H4 (cell line): ENCODE measurements at places on chromosomes 5 and 9. TPM values are rescaled to one million over a fixed set of nuclear protein-coding genes. Genes with fewer than 3 reads are reported as not detected.

DNA sequence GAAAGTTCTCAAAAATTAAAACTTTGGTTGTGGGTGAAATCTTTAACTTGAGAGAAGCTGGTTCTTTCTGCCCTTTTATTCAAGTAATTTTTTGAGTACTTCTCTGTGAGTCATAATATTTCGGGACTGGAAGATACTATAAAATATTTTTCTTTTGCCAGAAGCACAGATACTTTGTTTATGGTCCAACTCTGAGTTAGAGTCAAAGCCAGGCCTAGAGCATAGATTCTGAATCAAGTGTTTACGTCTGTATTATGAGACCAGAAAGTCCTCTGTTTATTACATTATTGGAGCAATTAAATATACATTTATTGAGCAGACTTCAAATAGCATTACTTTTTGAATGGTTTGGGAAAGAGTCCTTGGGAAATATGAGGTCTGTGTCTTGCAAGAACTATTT is 187.9 kb downstream of the FER start:
- DNase-seq, result no peak

DNA sequence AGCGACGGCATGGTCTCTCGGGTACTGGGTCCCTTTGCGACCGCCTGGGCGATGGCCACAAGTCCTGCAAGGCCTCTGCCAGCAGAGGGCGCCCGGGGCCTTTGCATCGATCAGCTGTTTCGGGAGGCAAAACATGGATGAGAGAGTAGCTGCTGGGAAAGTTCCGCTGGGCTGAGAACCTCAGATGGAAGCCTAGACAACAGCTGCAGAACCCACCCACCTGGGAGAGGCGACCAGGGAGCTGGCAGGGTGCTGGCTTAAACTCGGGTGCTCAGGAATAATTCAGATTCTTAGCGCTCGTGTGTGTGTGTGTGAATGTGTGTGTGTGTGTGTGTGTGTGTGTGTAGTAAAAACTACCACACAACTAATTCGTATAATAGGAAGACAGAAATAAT is 50.0 kb downstream of the TRIM32 start:
- DNase-seq, result peak; percentile 64

SLC6A19 gene
- total RNA-seq, result not detected in 2 replicates

FGF10 gene
- total RNA-seq, result not detected in 2 replicates

- DNase-seq, result no peak
Measured at GRCh38 chr5:127851964-127852363, 148.8 kb downstream of the CCDC192 start.

- no peak for DNase-seq
Measured at GRCh38 chr5:36369219-36369690, 67.6 kb upstream of the RANBP3L start.

WDR38 gene
- not detected in 2 replicates for total RNA-seq

GRCh38 chr9:73137914-73138313 is 13.8 kb upstream of the ANXA1 start:
- DNase-seq, result no peak

- no peak for DNase-seq
Measured at GRCh38 chr5:118174671-118175070, 813.7 kb downstream of the DTWD2 start.

DNA sequence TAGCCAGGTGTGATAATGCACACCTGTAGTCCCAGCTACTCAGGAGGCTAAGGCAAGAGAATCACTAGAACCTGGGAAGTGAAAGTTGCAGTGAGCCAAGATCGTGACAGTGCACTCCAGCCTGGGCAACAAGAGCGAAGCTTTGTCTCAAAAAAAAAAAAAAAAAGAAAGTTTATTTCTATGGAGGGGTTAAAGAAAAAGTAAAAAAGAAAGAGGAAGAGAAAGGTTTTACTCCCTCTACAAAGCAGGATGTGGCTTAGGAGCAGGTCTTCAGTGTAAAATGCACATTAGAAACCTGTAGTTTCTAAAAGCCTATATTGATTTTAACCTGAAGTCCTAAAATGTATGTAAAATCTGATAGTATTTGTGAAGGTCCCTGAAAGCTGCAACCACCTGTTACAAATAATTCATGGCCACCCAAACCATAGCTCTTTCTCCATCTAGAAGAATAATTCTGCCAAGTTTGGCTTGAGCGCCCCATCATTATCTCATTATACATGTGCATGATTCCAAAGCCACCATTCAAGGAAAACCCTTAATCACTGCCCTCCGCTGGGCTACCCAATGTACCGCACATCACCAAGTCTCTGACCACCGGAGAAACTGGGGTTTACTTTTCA is 3.4 kb downstream of the FNBP1 start:
- DNase-seq, result no peak

DNA sequence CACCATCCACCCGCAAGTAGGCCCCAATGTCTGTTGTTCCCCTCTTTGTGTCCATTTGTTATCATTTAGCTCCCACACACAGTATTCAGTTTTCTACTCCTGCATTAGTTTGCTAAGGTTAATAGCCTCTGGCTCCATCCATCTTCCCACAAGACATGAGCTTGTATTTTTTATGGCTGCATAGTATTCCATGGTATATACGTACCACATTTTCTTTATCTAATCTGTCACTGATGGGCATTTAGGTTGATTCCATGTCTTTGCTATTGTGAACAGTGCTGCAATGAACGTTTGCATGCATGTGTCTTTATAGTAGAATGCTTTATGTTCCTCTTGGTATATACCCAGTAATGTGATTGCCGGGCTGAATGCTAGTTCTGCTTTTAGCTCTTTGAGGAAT is 150.4 kb downstream of the DCP2 start:
- no peak for DNase-seq

HK3 gene
- total RNA-seq, result 1.6 TPM in 1 of 2 replicates, not detected in the other

- no peak for DNase-seq
Measured at GRCh38 chr9:98563212-98563907, 145.4 kb downstream of the GABBR2 start.

OTP gene
- total RNA-seq, result not detected in 2 replicates

CSF2 gene
- total RNA-seq, result 0.37 TPM in 1 of 2 replicates, not detected in the other

- no peak for DNase-seq
Measured at GRCh38 chr5:115180165-115180709, 10.5 kb upstream of the TRIM36 start.

DNA sequence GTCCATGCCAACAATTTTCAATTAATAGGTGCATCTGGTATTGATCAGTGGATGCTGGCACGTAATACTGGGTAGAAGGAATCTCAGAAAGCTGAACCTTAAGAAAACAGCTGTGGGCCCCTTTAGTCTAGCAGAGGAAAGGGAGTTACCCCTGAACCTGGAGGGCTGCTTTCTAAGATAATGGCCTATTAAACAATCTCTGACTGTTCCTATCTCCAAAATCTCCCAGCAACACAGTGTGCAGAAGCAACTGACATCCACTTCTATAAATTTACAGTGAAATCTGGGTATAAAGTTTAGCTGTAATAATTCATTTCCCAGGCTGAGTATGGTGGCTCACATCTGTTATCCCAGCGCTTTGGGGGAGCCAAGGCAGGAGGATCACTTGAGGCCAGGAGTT is 198.8 kb downstream of the MAPKAP1 start:
- no peak for DNase-seq

GRCh38 chr5:89435347-89435746 is 552.4 kb upstream of the MEF2C start:
- no peak for DNase-seq

PCDHB6 gene
- 3.6 and 4.1 TPM in 2 replicates for total RNA-seq

MARCOL gene
- not detected in 2 replicates for total RNA-seq

PCDHB7 gene
- total RNA-seq, result 5.1 and 6.9 TPM in 2 replicates

FOXD4L3 gene
- total RNA-seq, result not detected in 2 replicates

- DNase-seq, result no peak
Measured at GRCh38 chr9:71854811-71855210, 56.2 kb downstream of the ABHD17B start.

RETREG1 gene
- 1.5 and 3.1 TPM in 2 replicates for total RNA-seq

DNA sequence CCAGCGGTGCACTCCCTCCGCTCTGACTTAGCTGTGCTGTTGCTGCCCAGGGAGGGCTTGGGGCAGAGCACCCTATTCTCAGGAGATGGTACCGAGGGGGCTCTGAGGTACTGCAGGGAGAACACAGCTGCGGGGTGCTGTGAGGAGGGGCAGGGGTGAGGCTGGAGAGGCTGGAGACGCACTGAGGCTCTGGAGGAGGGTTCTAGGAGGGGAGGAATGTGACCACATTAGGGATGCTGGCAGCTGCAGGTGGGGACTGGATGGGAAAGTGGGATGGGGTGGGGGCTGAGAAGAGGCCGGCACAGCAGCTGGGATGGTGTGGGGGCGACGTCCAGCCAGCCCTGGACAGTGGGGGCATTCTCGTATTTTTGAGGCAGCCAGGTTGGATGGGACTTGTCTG is 20.9 kb downstream of the NCS1 start:
- DNase-seq, result no peak

DNA sequence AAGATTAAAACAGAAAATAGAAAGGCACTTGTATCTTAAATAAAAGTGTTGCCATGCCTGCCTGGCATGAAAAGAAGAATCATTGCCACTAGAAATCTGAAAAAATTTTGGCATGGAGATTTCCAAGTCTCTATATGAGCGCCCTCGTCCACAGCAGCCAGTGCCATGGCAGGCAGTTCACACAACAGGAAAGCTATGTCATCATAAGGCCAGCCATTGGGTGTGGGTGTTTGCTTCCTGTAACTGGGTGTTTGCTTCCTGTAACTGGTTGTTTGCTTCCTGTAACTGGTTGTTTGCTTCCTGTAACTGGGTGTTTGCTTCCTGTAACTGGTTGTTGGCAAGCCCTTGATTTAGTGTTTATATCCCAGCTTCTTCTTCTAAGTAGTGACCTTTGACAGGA is 446.7 kb downstream of the IRX1 start:
- DNase-seq, result no peak

GRCh38 chr5:172450861-172451695 is 3.2 kb downstream of the SH3PXD2B start:
- DNase-seq, result no peak

TSSK1B gene
- not detected in 2 replicates for total RNA-seq

DNA sequence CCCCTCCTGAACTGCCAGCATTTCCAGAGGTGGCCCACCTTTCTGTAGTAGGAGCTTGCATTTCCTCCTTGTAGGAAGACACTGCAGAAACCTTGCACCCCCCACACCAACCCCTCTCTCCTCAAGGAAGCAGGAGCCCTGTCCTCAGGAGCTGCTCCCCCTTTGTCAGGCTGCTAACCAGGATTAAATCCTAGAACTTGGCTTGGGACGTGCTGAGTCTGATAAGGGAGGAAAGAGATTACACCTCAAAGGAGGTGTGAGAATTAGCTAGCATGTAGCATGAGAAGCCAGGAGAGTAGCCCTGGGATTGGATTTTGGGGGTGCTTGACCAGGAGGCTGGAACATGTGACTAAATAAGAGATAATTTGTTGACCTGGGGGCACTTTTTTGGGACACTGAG is 119.8 kb upstream of the ALDH1B1 start:
- DNase-seq, result no peak

DNA sequence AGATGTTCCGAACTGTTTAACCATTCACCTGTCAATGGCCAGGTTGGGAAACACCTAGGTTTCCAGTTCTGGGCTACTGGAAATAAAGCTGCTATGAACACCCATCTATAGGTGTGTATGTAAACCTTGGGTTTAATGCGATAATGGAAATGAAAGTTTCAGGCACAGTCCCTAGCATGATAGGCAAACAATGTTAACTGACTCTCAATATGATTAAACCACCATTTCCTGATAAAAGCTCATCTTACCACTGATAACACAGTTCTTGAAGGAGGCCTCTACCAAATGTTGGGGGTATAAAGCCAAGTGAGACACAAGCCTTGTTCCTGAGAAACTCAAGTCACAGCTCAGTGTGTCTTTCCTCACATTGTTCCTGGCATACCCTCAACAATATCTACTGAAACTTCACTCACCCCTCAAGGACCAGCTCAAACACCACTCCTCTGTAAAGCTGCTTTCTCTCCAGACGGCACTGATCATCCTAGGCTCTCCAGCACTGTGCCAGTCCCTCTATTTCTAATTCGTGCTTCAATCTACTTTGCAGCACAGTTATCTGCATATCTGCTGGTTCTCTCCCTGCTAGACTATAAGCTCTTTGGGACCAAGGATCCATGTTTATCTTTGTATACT is 15.8 kb downstream of the RAB14 start:
- DNase-seq, result no peak

TMEM232 gene
- 0.66 and 1.7 TPM in 2 replicates for total RNA-seq

GRCh38 chr9:99513441-99514112 is 291.5 kb downstream of the SEC61B start:
- no peak for DNase-seq

DNA sequence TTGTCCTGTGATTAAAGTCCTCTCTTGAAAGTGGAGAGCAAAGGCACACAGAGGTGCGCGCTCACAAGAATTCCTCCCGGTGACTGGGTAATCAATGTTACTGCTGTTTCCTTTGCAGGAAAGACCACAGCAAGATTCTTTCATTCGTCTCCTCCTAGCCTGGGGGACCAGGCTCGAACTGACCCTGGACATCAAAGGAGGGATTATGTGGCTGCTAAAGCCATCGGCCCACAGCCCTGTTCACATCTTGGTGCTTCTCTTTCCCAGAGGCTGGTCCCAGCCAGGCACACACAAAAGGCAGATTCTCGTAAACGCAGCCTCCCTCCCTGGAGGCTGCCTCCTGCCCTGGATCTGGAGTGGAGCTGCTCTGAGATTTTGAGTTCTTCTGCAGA is 230.9 kb downstream of the FANCC start:
- DNase-seq, result no peak

KLHL9 gene
- 0.06 TPM in 1 of 2 replicates, not detected in the other for total RNA-seq

- DNase-seq, result no peak
Measured at GRCh38 chr9:17742067-17742466, 163.2 kb downstream of the SH3GL2 start.

DNA sequence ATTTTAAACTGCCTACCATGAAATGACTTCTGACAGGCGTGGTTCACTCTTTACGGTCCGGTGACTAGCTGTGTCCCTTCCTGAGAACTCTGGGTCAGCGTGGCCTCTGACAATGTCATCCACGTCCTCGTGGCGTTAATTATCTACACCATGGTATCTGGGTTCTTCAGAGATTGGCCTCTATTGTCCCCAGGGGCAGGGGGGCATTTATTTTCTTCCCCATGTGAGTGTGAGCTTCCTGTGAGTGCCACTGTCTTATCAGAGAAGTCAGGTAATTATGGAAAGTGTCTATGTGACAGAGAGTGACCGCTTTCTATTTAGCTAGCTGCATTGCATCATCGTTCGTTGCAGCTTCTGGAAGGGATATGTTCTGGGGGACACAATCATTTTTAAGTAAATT is 77.2 kb downstream of the FBXL7 start:
- DNase-seq, result no peak

DNA sequence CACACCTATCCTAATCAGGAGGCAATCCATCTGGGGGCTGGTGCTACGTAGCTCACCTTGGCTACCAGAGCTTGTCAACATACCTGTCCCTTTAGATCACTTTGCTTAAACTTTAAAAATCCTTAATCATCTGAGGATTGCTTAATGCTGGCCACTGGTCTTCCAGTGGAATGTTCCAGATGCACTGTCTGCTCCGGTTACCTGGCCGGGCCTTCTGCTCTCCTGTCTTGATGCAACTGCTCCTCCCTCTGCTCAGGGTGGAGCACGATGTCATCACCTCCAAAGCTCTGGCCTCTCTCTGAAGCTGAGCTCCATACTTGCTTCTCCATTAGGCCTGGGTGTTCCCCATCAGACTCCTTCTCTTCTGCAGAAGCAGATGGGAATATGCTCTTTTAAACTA is 106.5 kb upstream of the OTULINL start:
- no peak for DNase-seq

- DNase-seq, result no peak
Measured at GRCh38 chr5:37734114-37734513, 105.7 kb downstream of the GDNF start.

STPG3 gene
- total RNA-seq, result not detected in 2 replicates

GRCh38 chr5:68049053-68049713 is 166.4 kb upstream of the PIK3R1 start:
- DNase-seq, result no peak

GRCh38 chr9:36132086-36132485 is 4.4 kb upstream of the GLIPR2 start:
- DNase-seq, result no peak

TICAM2 gene
- total RNA-seq, result 0.16 and 4.5 TPM in 2 replicates

- DNase-seq, result no peak
Measured at GRCh38 chr5:55154873-55155272, 5.1 kb upstream of the GPX8 start.
